ENCODE measurements at places on chromosomes 3 and 15.

DNA sequence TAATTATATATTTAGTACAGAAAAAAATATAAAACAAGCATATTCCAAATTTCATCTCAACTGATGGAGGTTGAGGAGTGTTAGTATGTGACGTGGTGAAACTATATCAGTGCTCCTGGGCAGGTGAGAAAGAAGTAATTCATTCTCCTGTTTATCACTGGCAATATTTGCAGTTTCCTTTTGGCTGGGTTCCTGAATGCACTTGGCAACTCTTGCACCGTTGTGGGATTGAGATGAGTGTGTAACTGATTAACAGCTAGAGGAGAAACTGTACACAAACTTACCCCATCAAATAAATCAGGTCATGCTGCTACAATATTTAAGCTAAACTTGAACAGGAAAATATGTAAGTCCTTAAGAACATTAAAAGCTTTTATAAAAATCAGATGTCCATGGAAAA lies 2.1 kb upstream of the ATP13A4 start:
- DNase-seq: no peak

DNA sequence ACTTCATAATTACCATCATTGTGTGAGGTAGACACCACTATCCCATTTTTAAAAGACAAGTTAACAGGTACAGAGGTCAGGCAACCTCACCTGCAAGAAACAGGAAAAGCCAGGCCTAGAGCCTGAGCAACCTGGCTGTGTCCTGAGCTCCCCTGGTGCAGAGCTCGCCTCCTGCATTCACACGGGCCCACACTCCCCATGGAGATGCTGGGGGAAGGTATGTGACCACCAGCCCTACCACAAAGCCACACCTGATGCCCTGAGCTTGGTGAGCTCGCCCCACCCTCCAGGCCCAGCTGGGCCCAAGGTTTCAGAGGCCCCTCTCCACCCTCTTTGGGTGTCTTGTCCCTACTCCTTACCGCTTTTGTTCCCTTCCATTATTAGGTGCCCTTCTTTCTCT lies 1.2 kb upstream of the EFCAB12 start:
- no peak for DNase-seq

DNA sequence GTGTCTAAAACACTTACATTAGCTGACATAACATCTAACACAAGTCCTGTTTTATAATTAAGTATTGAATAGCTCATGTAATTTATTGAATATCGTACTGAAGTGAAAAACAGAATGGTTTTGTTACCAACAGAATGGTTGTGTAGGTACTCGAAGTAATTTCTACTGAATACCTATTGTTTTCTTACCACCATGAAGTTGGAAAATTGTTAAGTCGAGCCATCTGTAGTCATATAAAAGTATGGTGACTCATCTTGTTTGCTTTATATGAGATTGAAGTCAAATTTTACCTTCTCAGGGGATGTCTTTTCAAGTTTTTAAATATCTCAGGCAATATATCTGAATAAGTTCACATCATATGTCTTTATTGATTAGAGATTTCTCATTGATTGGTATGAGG lies 37.6 kb downstream of the PIAS1 start:
- DNase-seq: no peak

DNA sequence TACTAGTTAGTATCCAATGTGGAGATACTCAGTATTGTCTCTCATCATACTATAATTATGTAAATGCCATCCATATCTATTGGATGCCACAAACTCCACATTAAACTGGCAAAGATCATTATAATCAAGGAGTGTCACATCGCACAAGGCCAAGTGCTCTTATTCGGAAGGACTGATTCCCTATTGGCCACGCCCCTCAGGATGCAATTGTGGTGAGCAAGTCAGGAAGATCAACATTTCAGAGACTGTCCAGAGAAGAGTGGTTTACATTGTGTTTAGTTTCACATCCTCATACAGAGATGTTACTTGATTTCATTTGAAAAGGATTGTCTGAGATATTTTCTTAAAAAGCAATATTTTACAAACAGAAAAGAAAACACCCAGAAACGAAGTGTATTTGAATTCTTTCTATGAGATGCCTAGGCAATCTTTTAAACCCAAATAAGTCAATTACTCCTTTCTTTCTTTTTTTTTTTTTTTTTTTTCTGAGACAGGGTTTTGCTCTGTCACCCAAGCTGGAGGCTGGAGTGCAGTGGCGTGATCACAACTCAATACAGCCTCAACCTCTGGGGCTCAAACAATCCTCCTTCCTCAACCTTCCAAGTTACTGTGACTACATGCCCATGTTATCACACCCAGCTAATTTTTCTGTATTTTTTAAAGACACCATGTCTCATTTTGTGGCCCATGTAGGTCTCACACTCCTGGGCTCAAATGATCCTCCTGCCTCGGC lies 369.1 kb downstream of the RBMS3 start:
- DNase-seq: no peak

DNA sequence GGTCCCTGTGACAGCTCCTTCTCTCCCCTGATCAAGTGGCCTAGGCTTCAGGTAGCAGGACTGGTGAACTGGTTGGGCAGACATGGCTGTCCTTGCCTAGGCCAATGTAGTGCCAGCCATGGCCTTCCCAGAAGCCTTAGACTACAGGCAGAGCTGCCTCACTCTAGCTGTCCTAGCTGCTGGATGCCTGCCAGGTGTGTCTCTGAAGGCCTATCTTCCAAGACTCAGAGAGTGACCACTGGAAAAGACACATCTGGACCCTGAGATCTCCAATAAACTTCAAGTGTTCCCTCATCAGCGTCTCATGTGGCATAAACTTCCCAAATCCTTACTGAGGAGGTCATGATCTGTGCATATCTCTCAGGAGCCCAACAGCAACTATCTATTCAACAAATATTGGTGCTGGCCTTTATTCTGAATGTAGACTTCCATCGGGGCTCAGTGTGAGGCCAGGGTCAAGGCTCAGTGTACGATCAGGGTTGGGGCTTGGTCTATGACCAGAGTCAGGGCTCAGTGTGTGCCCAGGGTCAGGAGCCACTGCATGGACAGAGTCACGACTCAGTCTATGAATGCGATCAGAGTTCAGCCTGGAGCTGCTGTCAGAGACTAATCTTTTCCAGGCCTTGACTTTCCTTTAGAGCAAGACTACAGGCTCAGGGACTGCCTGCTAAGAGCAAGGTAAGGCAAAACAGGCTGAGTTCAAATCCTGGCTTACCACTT lies 36.5 kb upstream of the INSYN1 start:
- no peak for DNase-seq

GRCh38 chr3:81164806-81165205 lies 596.6 kb downstream of the GBE1 start:
- DNase-seq: no peak

DNA sequence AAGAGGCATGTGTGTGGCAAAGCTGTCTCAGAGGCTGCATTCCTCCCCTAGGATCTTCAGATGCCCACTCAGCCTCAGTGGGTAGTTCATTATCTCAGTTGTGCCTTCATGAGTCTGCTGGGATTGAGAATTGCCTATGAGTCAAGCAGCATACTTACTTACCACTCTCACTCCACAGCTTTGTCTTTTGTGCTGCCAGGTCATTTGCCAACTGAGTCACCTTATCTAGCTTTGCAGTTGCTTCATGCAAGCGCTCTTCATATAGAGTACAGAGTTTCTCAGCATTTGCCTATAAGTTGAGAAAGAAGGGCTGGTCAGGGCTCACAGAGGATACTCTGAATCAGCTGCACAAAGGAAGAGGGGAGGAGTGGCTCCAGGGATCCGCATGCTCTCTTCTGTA lies 89.5 kb downstream of the MYH15 start:
- no peak for DNase-seq

DNA sequence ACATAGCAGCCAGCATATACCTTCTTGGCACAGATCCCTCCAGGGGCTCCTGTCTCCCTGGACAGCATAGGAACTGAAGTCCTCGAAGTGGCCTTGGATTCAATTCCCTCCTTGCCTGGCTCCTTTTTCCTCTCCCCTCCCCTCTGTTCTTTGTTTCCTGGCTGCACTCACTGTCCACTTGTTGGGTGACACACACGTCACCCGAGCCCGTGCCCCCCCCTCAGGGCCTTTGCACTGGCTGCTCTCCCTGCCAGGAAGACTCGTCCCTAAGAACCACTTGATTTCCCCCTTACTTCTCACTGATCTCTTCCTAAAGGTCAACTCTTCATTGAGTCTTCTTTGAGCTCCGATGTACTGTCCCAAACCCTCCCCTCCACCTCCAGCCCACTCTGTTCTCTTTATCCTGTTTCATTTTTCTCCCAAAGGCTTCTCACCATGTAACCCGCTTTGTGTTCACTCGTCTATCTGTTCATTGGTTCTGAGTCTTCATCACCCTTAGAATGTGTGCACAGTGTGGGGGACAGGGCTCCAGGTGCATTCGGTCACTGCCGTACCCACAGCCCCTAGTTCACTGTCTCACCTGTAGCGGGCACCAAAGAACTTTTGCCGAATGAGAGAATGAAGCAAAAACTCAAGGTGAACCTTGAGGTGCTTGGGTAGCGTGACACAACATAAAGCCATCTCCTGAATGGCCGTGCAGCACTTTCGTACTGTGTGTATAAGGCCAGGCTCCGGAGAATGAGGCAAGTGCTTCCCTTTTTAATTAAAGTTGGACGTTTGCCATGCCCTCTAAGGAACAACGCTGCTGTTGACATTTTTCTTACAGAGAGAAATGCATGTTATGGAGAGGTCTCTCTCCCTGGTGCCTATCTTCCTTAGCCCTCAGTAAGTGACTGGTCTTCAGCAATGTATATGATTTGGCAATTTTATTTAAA lies 74.0 kb downstream of the CHRNA7 start:
- DNase-seq: no peak

DNA sequence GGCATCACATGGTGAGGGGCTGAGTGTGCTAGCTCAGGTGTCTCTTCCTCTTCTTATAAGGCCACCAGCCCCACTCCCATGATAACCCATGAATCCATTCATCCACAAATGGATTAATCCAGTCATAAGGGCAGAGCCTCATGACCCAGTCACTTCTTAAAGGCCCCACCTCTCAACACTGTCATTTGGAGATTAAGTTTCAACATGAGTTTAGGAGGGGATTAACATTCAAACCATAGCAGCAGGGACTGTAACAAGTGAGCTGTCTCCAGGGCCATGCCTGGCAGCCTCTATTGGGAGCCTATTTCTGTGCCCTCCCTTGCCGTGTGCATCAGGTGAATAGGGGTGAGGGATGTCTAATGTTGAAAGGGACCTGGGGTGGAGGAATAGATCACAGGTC lies 77.5 kb downstream of the CHRD start:
- DNase-seq: no peak

DNA sequence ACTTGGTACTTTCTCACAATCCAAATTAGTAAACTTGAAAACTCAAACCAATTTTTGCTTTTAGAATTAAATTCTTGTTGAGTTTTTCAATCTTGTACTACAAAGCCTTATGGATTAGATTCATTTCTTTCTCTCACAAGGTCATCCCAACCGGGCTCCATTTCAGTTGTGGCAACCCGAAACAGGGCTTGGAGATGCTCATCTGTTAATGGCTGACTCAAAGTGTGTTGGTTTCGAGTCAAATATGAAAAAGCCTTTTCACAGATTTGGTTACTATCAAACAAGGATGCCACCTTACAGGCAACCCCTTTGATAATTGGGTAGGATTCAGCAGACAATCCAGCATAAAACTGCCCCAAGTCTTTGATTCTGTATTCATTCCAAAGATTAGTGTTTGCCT lies 1.8 kb downstream of the EPM2AIP1 start:
- no peak for DNase-seq

DNA sequence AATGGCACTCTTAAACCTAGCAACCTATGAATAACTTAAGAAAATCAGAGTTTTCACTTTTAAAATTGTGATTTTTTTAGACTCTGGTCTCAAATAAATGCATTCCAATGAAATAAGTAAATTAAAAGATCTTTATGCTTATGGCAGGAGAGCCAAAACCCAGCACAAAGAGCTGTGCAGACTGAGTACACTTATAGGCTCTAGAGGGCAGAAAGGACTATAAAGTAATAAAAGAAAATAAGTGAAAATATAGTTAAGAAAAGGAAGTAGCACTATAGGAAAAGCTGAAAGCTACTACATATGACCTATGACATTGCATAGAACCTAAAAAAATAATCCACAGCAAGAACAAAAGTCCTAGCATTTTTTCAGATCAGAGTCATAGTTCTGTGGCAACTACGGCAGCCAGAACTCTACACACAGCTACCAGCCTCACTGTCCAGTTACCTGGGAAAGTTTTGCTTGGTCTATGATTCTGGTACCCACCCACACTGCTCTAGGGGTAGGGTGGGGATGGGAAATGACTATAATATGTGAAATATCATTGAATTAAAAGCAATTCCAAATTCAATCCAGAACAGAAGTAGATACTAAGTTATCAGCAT lies 30.5 kb downstream of the CLASP2 start:
- no peak for DNase-seq

DNA sequence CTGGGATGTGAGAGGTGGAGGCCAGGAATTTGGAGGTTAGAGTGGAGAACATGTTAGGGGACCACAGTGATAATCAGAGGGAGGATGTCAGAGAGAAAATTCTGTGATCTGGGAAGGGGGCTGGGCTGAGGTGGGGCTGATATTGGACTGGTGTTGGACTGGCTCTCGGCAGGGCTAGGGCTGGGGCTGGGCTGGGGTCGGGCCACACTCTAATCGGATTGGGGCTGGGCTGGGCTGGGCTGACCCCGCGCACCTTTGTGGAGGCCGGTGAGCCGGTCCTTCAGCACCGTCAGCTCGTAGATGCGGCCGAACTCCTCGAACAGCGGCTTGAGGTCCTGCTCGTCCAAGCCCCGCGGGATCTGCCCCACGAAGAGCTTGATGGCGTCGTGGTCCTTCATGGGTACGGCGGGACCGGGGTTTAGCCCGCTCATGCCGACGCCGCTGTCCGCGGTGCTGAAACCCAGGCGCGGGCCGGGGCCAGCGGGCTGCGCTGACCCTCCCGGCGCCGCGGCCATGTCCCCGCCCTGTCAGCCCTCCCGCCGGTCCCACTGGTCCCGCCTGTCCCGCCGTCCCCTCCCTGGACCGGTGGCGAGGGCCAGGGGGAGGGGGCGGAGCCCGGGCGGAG lies 485 bp downstream of the CELF6 start:
- DNase-seq: no peak

- DNase-seq: no peak
Measured at GRCh38 chr15:68154923-68155559, 50.1 kb downstream of the CALML4 start.

DNA sequence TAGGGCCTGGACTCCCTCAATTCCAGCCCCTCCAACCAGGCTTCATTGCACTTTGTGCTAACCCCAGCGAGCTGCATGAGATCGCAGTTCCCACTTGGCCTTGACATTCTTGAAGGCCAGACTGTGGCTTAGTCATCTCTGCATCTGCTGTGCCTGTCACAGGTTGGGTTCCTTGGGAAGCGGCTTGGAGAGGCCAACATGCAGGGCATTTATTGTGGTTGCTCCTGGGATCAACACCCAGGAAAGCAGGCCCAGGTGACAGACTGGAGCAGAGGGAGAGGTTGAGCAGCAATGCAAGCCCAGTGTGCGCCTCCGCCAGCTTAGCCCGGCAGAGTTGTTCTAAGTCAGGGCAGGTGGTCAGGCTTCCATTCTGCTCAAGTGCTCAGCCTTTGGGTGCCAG lies 10.5 kb downstream of the ABCF3 start:
- no peak for DNase-seq

DNA sequence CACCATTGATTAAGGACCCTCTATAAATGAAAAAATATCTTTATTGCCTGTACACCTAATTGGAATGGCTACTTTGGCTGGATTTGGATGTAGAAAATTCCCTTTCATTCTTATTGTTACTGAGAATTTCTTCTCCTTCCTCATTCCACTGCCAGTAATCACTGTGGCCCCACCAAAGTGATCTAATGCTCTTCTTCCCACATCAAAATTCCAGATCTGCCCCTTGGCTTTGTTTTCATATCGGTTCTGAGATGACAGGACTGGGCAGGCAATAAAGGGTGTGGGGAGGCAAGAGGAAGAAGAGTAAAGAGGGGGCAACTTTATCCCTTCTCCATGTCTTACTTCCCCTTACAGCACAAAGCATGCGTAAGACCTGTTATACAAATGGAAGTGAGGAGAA lies 2.1 kb downstream of the ANKUB1 start:
- no peak for DNase-seq
